GM19239 (cell line): ENCODE measurements at places on chromosomes 5 and 9.

- DNase-seq = peak; percentile 34
Observed at GRCh38 chr5:136769900-136770684, 404.7 kb upstream of the TRPC7 start.

DNA sequence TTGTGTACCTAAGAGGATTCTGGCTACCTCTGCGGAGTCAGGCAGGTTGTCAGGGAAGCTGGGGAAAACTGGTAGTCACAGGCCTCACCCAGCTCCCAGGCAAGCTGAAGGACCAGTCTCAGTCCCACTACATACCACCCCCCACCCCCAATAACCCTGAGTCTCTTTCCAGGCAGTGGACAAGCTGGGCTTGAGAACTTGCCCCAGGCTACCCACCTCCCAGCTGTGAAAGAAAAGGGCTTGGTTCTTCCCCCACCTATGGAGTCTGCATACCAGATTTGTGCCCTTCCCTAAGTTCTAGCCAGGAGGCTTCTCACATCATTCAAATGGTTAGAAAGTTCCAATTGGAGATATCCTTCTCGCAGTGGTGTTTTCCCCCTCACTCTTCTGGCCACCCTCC lies 1678.8 kb downstream of the MAT2B start:
- no peak for DNase-seq

- DNase-seq = no peak
Observed at GRCh38 chr9:76486151-76486550, 27.2 kb downstream of the GCNT1 start.

DNA sequence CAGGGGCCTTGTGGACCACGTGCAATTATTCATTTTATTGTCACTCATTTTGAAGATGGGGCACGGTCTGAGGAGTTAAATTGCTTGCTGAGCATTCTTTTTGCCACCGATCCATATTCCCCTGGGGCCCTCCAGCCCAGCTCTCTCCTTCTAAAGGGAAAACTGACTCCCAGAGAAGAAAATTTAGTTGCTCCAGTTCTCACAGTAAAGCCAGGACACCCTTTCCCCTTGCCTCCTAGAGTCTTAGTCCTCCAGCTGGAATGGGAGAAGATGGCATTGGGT lies 1.0 kb upstream of the PANK3 start:
- DNase-seq = no peak

- DNase-seq = no peak
Observed at GRCh38 chr5:9099689-9100088, 446.2 kb downstream of the SEMA5A start.

GRCh38 chr5:44002381-44002901 lies 386.8 kb downstream of the FGF10 start:
- DNase-seq = no peak

DNA sequence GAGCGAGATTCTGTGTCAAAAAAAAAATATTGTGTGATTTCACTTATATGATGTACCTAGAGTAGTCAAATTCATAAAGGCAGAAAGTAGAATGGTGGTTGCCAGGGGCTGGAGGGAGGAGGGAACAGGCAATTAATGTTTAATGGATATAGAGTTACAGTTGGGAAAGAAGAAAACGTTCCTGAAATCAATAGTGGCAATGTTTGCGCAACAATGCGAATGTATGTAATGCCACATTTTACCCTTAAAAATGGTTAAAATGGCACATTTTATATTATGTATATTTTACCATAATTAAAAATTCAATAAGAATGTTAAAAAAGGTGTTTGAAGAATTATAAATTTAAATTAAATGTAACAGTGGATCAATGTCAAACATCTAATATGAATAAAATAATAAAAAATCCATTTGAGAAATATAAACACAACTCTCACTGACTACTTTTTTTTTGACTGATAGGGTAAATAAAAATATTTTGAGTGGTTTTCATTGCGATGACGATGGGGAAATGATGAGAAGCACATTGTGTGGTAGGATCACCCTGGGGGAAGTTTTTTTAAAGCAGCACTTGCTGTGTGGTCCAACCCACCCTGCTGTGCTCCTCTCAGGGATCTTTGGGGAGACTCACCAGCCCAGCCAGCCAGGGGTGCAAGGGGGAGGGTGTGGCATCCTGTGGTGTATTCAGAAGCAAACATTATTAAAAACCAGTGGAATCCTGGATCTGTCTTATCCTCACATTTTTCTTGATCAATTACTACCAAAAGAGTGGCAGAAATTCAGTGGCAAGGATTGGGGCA lies 4.3 kb downstream of the FYB1 start:
- no peak for DNase-seq

DNA sequence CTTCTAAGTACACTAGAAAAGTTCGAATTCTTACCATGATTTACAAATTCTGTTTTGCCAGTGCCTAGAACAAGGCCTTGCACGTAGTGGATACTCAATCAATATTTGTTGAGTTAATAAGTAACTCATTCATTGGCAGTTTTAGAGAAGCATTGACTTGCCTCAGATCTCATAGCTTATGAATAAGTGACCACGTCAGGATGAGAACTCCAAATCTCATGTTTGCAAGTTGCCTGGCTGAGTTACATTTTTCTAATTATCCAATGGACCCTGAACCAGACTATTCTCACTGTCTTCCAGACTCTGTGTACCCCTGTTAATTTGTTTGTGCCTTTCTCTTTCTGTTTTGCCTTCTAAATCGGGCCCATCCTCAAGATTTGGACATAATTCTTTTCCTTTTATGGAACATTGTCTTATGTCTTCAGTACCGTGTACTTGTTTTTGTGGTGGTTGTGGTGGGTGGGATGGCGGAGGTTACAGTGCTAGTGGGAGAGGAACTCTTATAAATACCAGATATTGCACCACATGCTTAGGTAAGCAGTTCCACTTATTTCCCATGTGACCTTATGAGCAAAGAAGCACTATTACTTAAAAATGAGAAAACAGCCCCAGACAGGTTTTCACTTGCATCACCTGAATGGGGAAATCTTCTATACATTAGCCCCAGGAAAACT lies 96.3 kb downstream of the UNC13B start:
- DNase-seq = no peak

DNA sequence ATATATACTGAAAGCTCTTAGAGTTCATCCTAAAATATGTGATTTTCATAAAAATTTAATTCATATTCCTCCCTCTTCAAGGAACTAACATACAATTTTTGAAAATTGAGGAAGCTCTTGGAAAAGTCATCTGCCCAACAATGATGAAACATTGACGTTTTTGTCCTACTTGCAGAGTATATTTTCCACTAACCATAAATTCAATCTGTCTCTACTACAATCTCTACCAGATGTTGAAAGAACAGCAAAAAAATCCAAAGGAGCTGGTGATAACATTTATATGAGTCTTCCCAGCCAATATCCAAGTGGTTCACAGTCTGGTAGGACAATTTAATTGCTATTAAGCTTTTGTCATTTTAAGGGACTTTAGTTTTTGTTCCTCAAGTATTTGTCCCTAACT lies 81.1 kb upstream of the NR3C1 start:
- no peak for DNase-seq
